MG63 (cell line): ENCODE measurements at places on chromosomes 1 and 21. TPM values are rescaled to one million over a fixed set of nuclear protein-coding genes. Genes with fewer than 3 reads are reported as not detected.

Gene COL6A1
- total RNA-seq = 817 and 868 TPM in 2 replicates

Gene INAVA
- not detected in 2 replicates for total RNA-seq

Gene CYP4Z1
- not detected in 2 replicates for total RNA-seq

DNA sequence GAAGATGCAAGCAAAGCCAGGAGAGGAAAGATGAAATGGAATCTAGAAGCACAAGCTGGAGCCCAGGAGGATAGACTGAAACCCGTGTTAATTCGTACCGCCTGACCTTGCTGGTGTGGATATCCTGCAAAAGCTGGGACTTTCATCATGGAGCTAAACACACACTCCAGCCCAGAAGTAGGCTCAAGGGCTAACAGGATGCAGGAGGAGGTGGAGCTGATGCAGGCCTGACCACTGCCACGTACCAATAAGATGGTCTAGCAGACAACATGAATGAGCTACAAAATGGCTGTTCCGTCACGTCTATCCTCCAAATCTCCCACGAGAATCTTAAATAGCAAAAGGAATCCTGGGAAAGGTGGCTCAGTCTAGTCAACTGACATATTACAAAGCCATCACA lies 270.3 kb downstream of the SDCCAG8 start:
- no peak for DNase-seq

Gene ETNK2
- total RNA-seq = 11.1 and 11.2 TPM in 2 replicates

Gene CSRP1
- 108 and 190 TPM in 2 replicates for total RNA-seq

Gene C1orf87
- total RNA-seq = not detected in 2 replicates

- DNase-seq = peak; percentile 71
Observed at GRCh38 chr1:234602334-234603220, 7.4 kb downstream of the IRF2BP2 start.

Gene EXO1
- 28.5 and 40.7 TPM in 2 replicates for total RNA-seq

DNA sequence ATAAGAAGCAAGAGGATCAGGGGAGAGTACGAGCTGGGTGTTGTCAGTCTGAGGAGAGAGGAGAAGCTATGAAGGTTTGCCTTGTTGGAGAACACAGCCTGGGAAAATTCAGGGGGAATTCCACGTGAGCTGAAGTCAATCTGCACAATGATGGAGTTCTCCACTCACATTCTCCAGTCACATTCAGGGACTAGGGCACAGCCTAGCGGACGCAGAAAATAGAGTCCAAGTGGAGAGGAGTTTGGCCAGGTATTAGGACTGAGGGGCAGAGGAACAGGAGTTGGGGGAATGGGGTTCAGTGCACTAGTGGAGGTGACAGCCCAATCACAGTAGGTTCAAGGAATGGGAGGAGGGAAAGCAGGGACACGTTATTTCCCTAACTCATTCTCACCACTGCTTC lies 124.0 kb downstream of the KCNH1 start:
- no peak for DNase-seq
